ENCODE measurements at places on chromosomes 16 and 17.
A peak's percentile ranks its signal among the peaks of the same experiment; 100 is the strongest.

DNA sequence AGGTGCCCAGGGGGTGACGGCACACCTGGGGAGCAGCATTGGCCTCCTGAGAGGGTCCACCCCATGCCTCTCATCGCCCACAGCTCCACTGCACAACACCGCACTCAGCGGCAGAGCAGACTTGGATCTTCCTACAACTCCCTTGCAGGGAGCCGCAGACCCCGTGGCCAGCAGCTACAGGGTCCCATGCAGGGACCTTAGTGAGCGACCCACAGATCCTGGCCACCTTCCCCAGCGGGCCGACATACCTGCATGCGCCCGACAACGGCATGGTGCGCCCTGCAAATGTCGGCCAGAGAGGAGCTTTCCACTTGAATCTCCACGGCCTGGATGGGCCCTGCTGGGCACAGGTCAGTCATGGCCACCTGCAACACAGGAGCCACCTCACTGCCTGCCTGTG, 8.4 kb downstream of the FAAP100 start:
- no peak overlapping the region for H3K27ac ChIP-seq
- peaks cover 2% of the 10 kb centered on the region for H3K36me3 ChIP-seq
- no peak for DNase-seq
- no peak overlapping the region for H3K4me3 ChIP-seq
- H3K4me1 ChIP-seq = no peaks in the 10 kb centered on the region

- no peak for DNase-seq
- no peaks in the 10 kb centered on the region for H3K36me3 ChIP-seq
- H3K4me3 ChIP-seq = no peak overlapping the region
- no peak overlapping the region for H3K27ac ChIP-seq
These were observed 5.7 kb upstream of the SLC4A1 start for GRCh38 chr17:44273607-44274006.

DNA sequence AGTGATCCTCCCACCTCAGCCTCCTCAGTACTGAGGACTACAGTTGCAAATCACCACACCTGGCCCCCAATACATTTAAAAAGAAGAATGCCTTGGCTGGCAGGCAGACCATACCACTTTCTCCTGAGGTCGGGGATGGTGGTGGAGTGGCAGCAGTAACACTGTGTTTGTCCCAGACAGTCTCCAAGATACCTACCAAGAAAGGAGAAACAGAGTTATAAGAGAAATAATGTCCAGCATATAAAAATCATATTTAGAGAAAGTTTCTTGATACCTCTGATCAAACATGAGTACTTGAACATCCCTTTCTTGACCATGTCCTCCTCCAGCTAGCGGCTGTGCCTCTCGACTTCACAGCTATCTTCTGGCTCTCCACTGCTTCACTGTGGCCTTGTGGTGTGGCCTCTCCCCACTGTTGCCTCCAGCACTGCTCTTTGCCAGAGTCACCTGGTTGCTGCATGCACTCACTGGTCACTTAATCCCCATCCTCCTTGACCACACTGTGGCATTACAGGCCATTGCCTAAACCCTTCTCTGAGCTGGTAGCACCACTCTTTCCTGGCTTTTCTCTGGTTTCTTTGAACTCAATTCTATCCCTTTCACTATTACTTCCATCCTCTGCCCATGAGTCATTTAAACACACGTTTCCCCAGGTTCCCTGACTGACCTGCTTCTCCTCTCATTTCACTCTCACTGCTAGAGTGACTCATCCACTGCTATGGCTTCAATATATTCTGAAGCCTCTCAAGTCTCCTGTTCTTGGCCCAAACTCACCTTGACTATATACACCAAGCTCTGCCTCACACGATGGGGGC, 45.2 kb downstream of the XPO6 start:
- H3K4me3 ChIP-seq = no peak overlapping the region
- peak overlapping the region; percentile 64 for H3K27ac ChIP-seq

- no peak overlapping the region for H3K4me3 ChIP-seq
- no peak for DNase-seq
- H3K27ac ChIP-seq = no peak overlapping the region
- H3K36me3 ChIP-seq = peaks cover 14% of the 10 kb centered on the region
- H3K27me3 ChIP-seq = no peaks in the 10 kb centered on the region
These were observed 45.0 kb downstream of the RHOT1 start for GRCh38 chr17:32187271-32187670.

DNA sequence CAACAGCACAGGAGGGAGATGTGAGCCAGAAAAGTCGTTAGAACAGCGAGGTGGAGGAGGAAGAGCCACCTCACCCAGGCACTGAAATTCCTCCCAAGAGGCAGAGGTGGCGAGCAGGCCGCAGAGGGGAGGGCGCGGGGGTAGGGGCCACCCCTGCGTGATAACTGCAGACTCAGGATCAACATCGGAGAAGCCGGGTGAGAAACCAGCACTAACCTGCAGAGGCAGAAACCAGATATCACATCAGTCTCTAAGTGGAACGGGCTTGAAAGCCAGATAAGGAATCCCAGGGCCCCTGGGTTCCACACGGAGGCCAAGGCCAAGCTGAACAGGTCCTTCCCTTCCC, 39.4 kb upstream of the ZC3H18 start:
- peaks cover 6% of the 10 kb centered on the region for H3K4me1 ChIP-seq
- H3K4me3 ChIP-seq = no peak overlapping the region
- H3K36me3 ChIP-seq = peaks cover 5% of the 10 kb centered on the region

- no peak overlapping the region for H3K27ac ChIP-seq
- no peak for DNase-seq
- H3K27me3 ChIP-seq = peaks cover 4% of the 10 kb centered on the region
- no peaks in the 10 kb centered on the region for H3K36me3 ChIP-seq
These were observed 5.5 kb upstream of the COIL start for GRCh38 chr17:56966338-56966737.

- no peaks in the 10 kb centered on the region for H3K36me3 ChIP-seq
- peak overlapping the region; percentile 53 for H3K4me3 ChIP-seq
- H3K27me3 ChIP-seq = peaks cover 76% of the 10 kb centered on the region
- peaks cover 11% of the 10 kb centered on the region for H3K4me1 ChIP-seq
- DNase-seq = no peak
These were observed 1.0 kb downstream of the SRCIN1 start for GRCh38 chr17:38604479-38605403.
